ENCODE measurements at places on chromosomes 7 and 10. TPM values are rescaled to one million over a fixed set of nuclear protein-coding genes. Genes with fewer than 3 reads are reported as not detected.

GIMAP8 gene
- polyA plus RNA-seq: not detected

PPP1R17 gene
- not detected for polyA plus RNA-seq

FAM25C gene
- not detected for polyA plus RNA-seq

NEUROG3 gene
- polyA plus RNA-seq: not detected

CCDC7 gene
- 0.52 TPM for polyA plus RNA-seq

CCDC146 gene
- polyA plus RNA-seq: 1.6 TPM

PALD1 gene
- polyA plus RNA-seq: 0.10 TPM

PHYH gene
- 7.1 TPM for polyA plus RNA-seq

SLC16A12 gene
- polyA plus RNA-seq: 0.06 TPM

ACTR3C gene
- 0.91 TPM for polyA plus RNA-seq

KLF14 gene
- not detected for polyA plus RNA-seq

FFAR4 gene
- not detected for polyA plus RNA-seq

AEBP1 gene
- polyA plus RNA-seq: 117 TPM

NKX2-3 gene
- polyA plus RNA-seq: not detected

PDLIM1 gene
- 141 TPM for polyA plus RNA-seq

TTYH3 gene
- polyA plus RNA-seq: 33.0 TPM

AOAH gene
- not detected for polyA plus RNA-seq

COL17A1 gene
- 0.02 TPM for polyA plus RNA-seq

ERVW-1 gene
- not detected for polyA plus RNA-seq

CUBN gene
- 0.39 TPM for polyA plus RNA-seq

GNGT1 gene
- not detected for polyA plus RNA-seq

Measured in BJ (cell line).